Activated T-helper 17 cell treated with anti-CD3 and anti-CD28 coated beads, Interleukin-2, amount 50 U/mL, for 72 hours (primary cell): ENCODE measurements at places on chromosomes 2 and 18. TPM values are rescaled to one million over a fixed set of nuclear protein-coding genes. Genes with fewer than 3 reads are reported as not detected.

DNA sequence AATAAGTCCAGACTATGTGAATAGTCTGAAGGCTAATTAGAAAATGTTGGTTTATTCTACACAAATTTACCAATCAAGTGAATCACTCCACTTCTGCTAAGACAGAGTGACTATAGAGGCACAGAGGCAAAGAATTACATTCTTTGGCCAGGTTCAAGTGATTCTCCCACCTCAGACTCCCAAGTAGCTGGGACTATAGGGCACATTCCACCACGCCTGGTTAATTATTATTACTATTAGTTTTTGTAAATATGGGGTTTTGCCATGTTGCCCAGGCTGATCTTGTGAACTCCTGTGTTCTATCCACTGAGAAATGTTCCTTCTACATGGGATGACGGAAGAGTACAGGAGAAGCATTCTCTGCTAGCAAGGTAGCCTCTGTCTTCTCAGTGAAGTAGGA, 37.6 kb upstream of the PSME4 start:
- ATAC-seq, result no peak

ICA1L gene
- 3.2 TPM for total RNA-seq

GRCh38 chr2:171323971-171324528, 109.7 kb downstream of the METTL8 start:
- no peak for ATAC-seq

RUFY4 gene
- 2.4 TPM for total RNA-seq

DNA sequence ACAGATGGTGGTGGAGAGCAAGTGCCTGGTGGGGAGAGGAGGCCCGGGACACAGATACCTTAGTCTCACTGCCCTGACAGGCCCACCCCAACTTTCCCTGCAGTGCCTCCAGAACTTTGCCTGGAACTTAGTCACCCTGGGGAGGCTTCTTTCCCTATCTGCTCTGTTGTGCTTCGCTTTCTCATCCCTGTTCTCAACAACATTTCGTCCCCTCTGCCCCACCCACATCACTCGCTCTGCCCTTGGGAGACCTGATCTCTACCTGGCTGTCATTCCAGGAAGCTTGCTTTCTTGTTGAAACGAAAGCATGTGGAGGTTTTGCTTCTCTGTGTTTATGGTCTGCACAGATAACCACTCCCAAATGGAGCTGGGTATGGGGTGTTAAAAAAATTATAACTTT, 93.8 kb downstream of the PRKCE start:
- ATAC-seq, result no peak

HOXD11 gene
- total RNA-seq, result not detected

C1GALT1C1L gene
- not detected for total RNA-seq

ARHGAP15 gene
- 98.3 TPM for total RNA-seq

GRCh38 chr2:102120701-102121159, 21.8 kb upstream of the IL1R1 start:
- no peak for ATAC-seq
